Spinal cord (tissue), 10 donors: ENCODE measurements at places on chromosomes 1 and 21. TPM values are rescaled to one million over a fixed set of nuclear protein-coding genes. Genes with fewer than 3 reads are reported as not detected.

MATN1 gene
- total RNA-seq, result 0.50 TPM

CYP4A11 gene
- total RNA-seq, result 0.72 TPM

PTPRU gene
- 43.6 TPM for total RNA-seq

GNAT2 gene
- not detected for total RNA-seq

CRYBG2 gene
- 0.30 TPM for total RNA-seq

C1orf141 gene
- 0.33 TPM for total RNA-seq

CELA3A gene
- total RNA-seq, result not detected

KCNJ10 gene
- total RNA-seq, result 17.1 TPM

MIXL1 gene
- 0.22 TPM for total RNA-seq

RASSF5 gene
- total RNA-seq, result 3.2 TPM

FMO4 gene
- total RNA-seq, result 5.8 TPM

SLC35F3 gene
- 3.5 TPM for total RNA-seq

FCRLA gene
- 0.79 TPM for total RNA-seq

NMNAT2 gene
- total RNA-seq, result 20.8 TPM

SELENBP1 gene
- total RNA-seq, result 147 TPM

LRRC38 gene
- total RNA-seq, result 1.7 TPM
